NCI-H187 treated with DMSO at 0.1 percent for 48 hours (cell line): ENCODE measurements at places on chromosomes 7 and 10.

GRCh38 chr7:471866-472639 is 47.6 kb downstream of the PDGFA start:
- no peak for DNase-seq

DNA sequence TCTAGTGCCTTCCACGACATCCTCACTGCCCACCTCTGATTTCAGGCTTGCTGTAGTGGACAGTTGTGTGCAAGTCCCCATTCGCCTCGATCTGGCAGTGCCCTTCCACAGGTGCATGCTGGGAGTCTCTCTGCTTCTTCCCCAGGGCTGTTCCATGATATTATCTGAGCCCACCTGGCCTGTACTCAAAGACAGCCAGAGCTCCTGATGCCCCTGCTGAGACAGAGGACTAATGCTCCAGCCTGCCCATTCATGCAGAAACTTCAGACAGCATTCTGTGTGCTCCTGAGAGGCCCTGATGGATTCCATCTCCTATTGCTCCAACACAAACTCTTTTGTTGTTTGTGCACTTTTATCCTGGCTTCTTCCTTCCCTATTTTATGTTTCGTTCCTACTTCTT is 164.8 kb upstream of the PRSS58 start:
- DNase-seq: no peak

DNA sequence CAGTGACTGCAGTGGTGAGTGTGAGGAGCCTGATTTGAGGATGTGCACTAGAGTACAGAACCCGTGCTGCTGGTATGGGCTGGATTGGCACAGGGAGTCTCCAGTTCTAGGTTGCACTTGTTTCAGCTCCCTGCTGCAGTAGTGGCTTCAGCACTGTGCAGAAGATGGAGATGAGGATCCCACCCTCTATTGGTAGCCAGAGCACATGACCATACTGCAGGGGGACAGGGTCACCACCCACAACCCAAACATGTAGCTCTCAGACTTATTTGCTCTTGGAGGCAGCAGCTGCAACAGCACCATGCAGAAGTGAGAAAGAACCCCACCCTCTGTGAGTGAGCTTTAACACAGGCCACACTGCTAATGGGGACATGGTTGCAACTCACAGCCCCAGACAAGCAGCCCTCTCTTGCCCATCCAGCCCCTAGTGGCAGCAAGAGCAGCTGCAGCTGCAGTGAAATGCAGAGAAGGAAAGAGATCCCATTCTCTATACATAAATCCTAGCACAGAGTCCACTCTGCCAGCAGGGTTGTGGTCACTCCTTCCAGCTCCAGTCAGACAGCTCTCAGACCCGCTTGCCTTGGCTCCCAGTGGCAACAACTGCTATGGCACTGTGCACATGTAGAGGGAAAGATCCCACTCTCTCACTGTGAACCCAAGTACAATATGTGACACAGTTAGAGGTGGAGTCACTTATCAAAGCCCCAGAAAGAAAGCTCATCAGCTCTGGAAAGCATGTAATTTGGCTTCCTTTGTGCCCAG is 51.4 kb upstream of the SCIN start:
- DNase-seq: no peak

- DNase-seq: no peak
Observed at GRCh38 chr7:154862153-154862791, 140.7 kb downstream of the PAXIP1 start.

GRCh38 chr10:48634198-48634983 is 29.5 kb upstream of the ARHGAP22 start:
- no peak for DNase-seq
